Activated T-cell treated with anti-CD3 and anti-CD28 coated beads, Interleukin-2, amount 50 U/mL, for 24 hours (primary cell): ENCODE measurements at places on chromosomes 13 and 19.

GRCh38 chr13:24854311-24854710, 90.3 kb downstream of the RNF17 start:
- no peak for DNase-seq

DNA sequence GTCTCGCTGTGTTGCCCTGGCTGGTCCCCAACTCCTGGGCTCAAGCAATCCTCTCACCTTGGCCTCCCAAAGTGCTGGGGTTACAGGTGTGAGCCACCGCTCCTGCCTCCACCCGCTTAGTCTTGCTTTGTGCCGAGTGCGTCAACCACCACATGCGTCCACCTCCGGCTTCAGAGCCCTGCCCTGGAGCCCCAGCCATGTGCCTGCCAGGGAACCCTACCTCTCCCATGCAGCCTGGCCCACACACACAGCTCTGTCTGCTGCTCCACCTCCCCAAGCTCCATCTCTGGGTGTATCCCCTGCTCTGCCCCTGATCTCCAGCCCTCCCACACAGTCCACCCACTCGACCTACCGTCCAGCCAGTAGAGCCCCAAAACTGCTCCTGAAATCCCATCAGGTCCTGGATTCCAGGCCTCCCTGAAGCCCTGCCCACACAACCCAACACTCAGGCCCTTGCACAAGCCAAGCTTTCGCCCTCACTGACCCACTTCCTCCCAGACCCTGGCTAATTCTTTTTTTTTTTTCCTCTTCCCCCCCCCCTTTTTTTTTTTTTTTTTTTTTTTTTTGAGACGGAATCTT, 9.6 kb downstream of the CYP2F1 start:
- no peak for DNase-seq

- DNase-seq = peak; percentile 77
These were observed 54.5 kb downstream of the TSSK6 start for GRCh38 chr19:19460761-19461265.

DNA sequence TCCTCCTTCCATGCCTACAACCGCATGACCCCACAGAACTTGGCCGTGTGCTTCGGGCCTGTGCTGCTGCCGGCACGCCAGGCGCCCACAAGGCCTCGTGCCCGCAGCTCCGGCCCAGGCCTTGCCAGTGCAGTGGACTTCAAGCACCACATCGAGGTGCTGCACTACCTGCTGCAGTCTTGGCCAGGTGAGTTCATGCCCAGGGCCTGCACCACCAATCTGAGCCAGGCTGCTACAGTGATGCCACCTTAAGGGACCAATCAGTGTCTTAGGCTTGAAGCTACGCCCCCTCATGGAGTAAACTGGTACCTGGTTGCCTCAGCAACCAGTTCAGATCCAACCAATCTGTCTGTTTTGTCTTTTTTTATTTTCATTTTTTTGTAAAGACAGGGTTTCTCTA, 5.2 kb downstream of the SYDE1 start:
- no peak for DNase-seq

- DNase-seq = no peak
These were observed 157.0 kb upstream of the FNDC3A start for GRCh38 chr13:48818495-48819356.

DNA sequence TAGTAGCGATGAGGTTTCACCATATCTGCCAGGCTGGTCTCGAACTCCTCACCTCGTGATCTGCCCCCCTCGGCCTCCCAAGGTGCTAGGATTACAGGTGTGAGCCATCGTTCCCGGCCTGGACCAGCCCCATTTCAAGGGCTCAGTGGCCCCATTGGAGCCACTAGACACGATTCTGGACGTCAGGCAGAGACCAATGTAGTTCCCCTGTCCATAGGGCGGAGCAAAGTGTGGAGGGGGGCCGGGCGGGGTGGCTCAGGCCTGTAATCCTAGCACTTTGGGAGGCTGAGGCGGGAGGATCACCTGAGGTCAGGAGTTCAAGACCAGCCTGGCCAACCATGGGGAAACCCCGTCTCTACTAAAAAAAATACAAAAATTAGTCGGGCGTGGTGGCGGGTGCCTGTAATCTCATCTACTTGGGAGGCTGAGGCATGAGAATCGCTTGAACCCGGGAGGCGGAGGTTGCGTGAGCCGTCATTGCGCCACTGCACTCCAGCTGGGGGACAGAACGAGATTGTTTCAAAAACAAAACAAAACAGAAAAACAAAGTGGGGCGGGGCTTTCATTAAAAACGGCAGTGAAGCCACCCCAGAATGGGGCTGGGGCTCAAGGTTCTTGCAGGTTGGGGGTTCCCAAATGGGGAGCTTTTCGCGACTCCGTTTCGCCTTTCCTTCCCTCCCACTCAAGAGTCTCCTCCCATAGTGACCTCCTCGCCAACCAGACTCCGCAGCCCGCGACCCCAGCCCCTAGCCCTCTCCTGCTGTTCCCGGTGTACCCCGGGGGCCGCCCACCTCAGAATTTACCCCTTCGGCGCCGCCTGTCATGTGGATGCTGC, 758 bp upstream of the TECR start:
- DNase-seq = no peak

GRCh38 chr19:11130824-11131455, 24.6 kb downstream of the SPC24 start:
- DNase-seq = peak; percentile 82

GRCh38 chr13:76286178-76286577, 600.0 kb downstream of the KCTD12 start:
- no peak for DNase-seq

GRCh38 chr13:52011632-52012511, at the start of gene ALG11:
Gene ALG11, plus strand, starts transcription at chr13:52012398. Its CDS starts 21 bp downstream, at chr13:52012419.
- peak; percentile 100 for DNase-seq

DNA sequence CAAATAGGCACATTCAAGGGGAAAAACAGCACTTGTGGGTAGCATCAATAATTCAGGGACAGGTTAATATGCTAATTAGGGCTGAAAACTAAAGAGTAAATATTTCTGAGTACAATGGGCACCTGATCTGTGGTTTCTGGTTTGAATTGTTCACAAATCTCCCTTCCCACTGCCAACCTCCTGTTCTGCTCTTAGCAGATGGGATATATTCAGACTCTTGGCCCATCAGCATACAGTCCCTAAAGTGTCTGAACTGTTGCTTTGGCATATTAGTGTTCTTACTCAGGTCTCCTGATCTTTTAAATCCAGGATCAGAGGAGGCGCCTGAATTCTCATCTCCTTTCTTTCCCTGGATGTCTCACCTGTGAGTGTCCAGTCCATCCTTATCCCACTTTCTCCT, 8.2 kb upstream of the LRCH1 start:
- no peak for DNase-seq

DNA sequence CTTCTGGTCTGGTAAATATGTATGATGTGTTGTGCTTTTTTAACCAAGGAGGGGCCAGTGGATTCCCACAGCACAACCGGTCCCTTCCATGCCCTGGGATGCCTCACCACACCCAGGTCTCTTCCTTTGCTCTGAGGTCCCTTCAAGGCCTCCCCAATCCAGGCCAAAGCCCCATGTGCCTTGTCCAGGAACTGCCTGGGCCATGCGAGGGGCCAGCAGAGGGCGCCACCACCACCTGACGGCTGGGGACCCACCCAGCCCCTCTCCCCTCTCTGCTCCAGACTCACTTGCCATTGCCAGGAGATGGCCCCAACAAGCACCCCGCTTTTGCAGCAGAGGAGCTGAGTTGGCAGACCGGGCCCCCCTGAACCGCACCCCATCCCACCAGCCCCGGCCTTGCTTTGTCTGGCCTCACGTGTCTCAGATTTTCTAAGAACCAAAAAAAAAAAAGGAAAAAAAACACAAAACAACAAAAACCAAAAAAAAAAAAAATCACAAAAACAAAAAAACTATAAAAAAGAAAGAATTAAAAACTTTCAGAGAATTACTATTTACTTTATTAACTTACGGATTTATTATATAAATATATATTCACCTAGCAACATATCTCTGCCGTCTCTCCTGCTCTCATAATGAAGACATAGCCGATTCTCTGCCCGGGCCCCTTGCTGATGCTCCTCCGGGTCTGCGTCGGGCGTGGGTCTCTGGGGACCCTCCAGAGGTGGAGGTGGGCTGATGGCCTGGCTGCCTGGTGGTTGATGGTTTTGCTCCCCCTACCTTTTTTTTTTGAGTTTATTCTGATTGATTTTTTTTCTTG, 14.4 kb downstream of the CAPN12 start:
- peak; percentile 85 for DNase-seq

GRCh38 chr19:45878043-45878794, 7.7 kb downstream of the IRF2BP1 start:
- no peak for DNase-seq

DNA sequence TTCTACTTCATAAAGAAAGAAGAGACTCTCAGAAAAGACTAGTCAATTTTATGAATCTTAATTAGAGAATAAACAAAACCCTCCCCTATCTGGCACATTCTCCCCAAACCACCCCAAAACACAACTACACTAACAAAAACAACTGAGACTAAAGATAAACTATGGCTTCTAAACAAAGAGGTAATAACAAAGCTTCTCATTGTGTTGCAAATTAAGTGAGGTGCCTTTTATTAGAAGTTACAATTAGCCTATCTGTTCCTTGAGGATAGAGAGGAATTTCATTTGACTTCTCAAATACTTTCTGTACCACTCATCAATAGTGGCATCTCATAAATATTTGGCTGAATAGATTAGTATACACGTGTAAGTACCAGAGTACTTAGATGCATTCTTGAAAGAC, 1196.2 kb downstream of the PCDH9 start:
- DNase-seq = no peak

GRCh38 chr13:91955546-91956355, 557.3 kb downstream of the GPC5 start:
- no peak for DNase-seq

- DNase-seq = no peak
These were observed 95.8 kb downstream of the DNAJC15 start for GRCh38 chr13:43119206-43119605.

DNA sequence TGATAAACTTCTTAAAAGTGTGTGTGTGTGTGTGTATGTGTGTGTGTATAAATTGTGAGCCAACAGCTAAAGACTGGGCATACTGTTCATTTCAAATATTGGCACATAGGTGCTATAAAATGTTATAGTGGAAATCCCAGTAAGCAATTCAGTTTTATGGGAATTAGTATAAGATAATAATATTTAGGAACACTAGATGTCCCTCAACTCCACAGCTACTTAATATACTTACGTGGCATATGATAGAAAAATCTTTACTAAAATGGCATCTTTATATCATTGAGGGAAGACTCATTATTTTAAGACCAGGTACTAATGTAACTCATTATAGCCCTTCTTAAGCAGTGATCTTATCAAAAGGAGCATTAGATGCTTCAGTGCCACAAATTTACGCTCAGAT, 266.2 kb downstream of the MAB21L1 start:
- no peak for DNase-seq

DNA sequence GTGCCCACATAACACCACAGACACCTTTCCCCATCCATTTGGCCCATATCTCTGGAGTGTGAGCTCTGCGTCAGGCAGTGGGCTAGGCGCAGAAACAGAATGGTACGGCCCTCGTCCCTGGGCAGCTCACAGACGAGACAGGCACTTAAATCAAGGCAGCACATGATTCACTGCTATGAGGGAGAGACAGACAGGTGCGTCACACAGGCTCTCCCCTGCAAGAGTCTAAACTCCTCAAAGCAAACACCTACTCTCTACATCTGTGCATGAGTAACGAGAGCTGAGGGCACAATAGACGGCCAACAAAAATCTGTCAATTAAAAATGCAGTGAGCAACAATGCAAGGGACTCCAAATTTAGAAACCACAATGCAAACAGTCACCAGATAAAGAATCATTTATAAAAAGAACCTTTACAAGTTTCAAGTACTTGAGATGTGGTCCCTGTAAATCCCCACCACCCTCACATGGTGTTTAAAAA, 348.9 kb downstream of the UQCRFS1 start:
- DNase-seq = no peak

DNA sequence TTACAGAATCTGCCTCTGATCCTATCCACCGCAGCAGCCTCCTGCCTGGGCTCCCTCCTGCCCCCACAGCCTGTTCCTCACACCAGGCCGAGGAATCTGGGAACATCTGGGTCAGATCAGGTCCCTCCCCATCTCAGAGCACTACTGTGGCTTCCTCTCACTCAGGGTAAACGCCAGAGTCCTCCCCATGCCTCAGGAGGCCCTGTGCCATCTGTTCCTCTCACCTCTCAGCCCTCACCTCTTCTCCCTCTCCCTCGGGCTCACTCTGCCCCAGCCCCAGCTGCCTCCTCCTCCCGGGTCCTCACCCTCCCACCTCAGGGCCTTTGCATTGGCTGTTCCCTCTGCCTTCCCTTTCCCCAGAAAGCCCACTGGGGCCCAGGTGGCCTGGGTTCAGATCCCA, 18.2 kb downstream of the FCGBP start:
- no peak for DNase-seq

GRCh38 chr13:108036411-108036932, 178.9 kb downstream of the LIG4 start:
- no peak for DNase-seq

DNA sequence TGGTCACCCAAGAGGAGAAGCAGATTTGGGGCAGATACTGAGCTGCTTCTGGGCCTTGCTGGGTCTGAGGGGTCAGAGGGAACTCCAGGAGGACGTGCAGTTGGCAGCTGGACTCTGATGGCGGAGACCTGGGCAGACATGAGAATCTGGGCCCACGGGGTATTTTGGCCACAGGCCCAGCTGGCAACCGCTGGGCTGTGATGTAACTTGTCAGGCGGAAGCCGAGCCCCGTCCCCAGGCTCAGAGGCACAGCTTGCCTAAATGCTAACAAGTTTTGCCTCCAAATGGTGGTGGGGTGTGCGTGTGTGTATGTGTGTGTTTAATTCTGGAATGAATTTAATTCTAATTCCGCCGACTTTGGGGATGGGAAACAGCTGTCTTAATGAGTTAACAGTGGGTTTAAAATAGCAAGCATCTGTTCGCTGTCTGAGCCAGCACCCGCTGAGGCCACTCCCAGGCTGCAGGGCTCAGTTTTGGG, 11.6 kb downstream of the ZNRF4 start:
- no peak for DNase-seq

- DNase-seq = no peak
These were observed 273.4 kb downstream of the DCLK1 start for GRCh38 chr13:35857769-35858168.

GRCh38 chr19:54137699-54138488, at the start of gene CNOT3:
Gene CNOT3, plus strand, starts transcription at chr19:54137762. Its CDS starts 5,217 bp downstream, at chr19:54142979.
- DNase-seq = peak; percentile 55

DNA sequence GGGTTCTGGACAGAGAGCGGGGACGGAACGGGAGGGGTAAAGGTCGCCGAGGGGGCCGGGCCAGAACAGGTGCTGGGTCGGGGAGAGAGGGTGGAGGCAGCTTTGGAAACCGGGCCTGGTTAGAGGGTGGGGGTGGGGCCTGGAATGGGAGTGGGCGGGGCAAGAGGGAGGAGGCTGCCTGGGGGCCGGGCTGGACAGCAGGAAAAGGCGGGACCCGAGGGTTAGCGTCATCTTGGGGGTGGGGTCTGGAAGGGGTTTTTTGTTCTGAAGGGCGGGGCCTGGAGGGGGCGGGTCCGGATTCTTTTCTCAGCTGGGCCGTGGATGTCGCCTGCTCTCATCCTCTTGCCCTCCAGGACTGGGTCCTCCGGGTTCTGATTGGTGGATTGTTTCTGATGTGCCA, 4.3 kb upstream of the ZNF813 start:
- no peak for DNase-seq

GRCh38 chr19:23377276-23377675, 18.0 kb downstream of the ZNF91 start:
- no peak for DNase-seq

- DNase-seq = no peak
These were observed 12.2 kb downstream of the MED26 start for GRCh38 chr19:16615808-16616207.

GRCh38 chr13:31073859-31074718, 87.6 kb downstream of the HSPH1 start:
- peak; percentile 39 for DNase-seq

- DNase-seq = peak; percentile 61
These were observed 507 bp downstream of the ALG5 start for GRCh38 chr13:36998624-36999041.
